ENCODE measurements at places on chromosomes 11 and 22. TPM values are rescaled to one million over a fixed set of nuclear protein-coding genes. Genes with fewer than 3 reads are reported as not detected.

DNA sequence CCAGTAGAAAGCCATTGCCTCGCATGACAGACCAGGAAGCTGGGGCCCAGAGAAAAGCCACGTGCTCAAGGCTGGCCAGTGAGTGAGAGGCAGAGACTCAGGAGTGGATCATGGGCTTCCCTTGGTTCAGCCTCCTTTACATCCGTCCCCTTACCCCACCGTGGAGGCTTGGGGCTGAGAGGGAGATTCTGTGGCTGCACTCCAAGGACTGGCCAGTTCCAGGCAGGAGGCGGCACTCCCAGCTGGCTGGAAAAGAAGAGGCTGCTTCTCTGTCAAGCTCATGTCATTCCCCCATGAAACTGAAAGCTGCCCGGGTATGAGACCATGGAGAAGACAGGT lies 6.6 kb upstream of the ASCL2 start:
- no peak for DNase-seq

GRCh38 chr11:40029391-40029790 lies 1430.1 kb downstream of the LRRC4C start:
- peak; percentile 21 for DNase-seq

DNA sequence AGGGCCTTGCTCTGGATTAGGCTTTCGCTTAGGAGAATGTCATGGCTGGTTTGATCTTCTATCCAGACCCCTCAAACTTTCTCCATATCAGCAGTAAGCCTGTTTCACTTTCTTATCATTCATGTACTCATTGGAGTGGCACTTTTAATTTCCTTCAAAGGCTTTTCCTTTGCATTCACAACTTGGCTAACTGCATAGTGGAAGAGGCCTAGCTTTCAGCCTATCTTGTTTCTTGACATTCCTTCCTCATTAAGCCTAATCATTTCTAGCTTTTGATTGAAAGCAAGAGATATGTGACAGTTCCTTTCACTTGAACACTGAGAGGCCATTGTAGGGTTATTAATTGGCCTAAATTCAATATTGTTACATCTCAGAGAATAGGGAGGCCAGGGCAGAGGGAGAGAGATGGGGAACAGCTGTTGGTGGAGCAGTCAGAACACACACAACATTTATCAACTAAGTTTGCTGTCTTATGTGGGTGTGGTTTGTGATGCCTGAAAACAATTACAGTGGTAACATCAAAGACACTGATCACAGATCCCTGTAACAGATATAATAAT lies 37.7 kb upstream of the APOBEC3A start:
- DNase-seq: no peak

DNA sequence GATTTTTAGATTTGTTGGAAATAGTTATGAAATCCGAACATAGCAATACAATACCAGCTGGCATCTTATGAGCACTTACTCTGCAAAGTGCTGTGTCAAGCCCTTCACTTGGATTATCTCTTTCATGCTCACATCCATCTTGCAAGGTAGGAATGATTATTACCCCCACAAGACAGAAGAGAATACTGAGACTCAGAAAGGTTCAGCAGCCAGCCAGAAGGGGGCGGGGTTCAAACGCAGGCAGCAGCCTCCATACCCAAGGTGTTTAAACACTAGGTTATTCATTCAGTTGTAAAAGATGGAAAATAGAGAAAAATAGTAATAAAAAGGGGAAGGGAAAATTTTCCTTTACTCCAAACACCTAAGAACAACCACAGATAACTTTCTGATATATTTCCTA lies 158.5 kb downstream of the CCDC34 start:
- no peak for DNase-seq

DNA sequence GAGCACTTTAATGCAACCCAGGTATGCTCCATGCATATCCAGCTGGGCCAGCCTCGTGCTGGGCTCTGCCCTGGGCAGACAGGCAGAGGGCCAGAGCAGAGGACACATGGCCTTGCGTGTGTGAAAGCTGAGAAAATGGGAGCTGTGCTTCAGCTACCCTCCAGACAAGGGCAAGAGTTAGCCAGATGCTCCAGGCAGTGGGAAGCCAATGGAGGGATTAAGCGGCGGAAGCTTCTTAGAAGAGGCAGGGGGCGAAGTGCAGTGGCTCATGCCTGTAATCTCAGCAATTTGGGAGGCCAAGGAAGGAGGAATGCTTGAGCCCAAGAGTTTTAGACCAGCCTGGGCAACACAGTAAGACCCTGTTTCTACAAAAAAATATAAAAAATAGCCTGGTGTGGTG lies 9.8 kb upstream of the ARHGEF17 start:
- DNase-seq: no peak

DNA sequence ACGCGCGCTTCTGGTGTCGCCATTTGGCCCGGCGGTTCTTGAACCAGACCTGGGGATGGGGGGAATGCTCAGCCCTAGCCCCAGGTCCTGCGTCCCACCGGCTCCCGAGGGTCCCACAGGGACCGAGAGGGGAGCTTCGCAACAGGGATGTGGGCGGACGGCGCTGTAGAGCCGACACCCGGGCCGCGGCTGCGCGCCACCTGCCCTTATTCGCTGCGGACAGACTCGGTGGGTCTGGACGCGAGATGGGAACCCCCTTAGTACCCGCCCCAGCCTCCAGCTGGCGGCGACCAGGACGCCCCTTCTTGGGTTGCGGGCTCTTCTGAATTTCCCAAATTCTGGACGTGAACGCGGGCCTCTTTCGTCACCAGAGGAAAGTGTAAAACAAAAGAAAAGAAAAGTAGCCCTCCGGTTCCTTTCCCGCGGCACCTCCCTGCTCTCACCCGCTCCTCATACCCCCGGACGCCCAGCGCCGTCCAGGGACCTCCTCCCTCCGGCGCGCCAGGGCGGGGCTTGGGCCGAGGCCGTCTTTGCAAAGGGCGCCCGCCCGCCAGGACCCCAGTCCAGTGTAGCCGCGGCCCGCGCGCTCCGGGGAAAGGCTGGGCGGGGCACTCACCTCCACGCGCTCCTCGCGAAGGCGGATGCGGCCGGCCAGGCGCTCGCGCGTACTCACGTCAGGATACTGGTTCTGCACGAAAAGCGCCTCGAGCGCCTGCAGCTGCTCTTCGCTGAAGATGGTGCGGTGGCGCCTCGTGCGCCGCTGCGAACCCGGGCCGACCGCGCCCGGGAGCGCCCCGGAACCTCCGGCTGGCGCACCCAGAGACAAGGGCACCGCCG lies 827 bp downstream of the GSC2 start:
- DNase-seq: no peak

DNA sequence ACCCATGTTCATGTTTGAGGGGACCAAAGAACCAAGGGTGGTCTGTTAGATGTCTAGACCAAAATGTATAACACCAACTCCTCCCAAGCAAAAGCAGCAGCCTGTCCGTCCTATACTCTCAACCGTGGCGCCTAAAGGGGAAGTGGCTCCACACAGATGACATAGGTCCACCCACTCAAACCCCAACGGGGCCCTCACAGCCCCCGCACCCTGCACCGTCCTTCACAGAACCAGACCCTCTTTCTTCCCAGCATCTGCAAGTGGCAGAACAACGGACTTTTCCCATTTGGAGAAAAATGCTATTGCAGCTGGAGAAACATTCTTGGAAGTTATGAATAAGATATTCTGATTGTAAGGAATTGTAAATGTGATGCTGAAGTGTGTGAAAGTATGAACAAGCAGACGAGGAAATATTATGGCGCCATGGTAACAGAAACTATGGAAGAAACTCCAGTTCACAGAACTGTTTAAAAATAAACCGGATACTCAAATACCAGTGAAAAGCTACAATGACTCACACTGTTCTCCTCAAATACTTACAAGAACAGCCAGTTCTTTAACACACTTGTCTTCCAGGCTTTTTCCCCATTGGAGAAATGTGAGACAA lies 76.5 kb upstream of the ARFGAP3 start:
- DNase-seq: peak; percentile 82

DNA sequence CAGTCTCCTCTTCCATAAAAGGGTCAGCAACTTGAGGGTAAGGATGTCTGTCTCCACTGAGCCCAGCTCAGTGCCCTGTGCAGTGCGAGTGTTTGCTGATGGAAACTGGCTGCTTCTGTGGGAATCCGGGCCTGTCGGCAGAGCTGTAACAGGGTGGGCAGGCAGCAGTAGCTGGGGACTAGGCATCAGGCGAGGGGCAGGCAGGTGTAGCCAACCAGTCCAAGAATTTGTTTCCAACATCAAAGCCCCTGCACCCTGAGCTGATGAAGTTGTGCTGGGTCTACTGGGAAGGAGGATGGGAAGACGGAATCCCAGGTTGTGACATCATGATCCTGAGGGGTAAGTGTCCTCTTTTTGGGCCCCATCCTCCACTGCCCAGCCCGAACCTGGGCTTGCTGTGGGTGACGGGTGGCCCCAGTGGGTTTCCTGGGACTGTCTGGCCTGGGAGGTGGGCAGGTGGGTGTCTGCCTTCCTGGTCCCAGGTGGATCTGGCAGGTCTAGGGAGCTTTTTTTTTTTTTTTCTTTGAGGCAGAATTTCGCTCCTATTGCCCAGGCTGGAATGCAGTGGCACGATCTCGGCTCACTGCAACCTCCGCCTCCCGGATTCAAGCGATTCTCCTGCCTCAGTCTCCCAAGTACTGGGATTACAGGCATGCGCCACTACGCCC lies 11.0 kb downstream of the SLC29A2 start:
- DNase-seq: no peak

GRCh38 chr11:62574363-62575071 lies 826 bp upstream of the EEF1G start:
- peak; percentile 44 for DNase-seq

GRCh38 chr22:23536821-23537345 lies 43.2 kb downstream of the IGLL1 start:
- DNase-seq: no peak

Gene OR52I2
- total RNA-seq: not detected

Gene ACR
- total RNA-seq: not detected

Gene SYTL2
- 66.6 TPM for total RNA-seq

Gene DEFB131B
- total RNA-seq: not detected

DNA sequence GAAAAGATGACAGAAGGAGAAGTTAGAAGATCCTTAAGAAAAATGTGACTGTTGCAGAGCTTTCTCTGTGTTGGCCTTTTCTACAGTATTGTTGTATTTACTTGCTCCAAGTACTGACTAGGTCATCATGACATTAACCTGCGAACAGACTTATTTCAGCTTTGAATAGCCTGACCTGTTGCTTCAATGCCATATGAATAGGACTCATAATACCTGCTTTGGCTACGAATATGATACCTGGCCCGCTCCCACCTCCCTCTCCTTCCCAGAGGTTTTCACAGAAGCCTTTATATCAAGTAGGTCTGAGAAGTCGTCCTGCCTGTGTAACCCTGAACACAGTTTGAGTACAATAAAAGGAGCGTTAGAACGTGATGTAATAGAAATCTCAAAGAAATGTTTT lies 169.6 kb upstream of the PGR start:
- no peak for DNase-seq

- DNase-seq: no peak
These were observed 80.1 kb downstream of the CDKN1C start for GRCh38 chr11:2805388-2806056.

DNA sequence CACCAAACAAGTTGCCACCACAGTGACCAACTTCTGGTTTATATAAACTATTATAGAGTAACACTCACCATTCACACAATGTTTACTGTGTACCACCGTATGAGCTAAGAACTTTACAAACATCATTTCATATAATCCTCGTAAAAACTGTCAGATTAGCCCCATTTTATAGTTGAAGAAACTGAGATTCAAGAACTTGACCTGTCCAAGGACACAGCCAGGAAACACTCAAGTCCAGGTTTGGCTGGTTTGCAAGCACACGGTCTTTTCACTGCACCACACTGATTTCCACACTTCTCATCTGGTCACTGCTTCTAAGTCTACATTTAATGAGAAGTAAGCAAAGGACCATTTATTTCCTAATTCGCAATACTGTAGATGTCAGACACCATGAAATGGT lies 3.7 kb downstream of the MORC2 start:
- no peak for DNase-seq

DNA sequence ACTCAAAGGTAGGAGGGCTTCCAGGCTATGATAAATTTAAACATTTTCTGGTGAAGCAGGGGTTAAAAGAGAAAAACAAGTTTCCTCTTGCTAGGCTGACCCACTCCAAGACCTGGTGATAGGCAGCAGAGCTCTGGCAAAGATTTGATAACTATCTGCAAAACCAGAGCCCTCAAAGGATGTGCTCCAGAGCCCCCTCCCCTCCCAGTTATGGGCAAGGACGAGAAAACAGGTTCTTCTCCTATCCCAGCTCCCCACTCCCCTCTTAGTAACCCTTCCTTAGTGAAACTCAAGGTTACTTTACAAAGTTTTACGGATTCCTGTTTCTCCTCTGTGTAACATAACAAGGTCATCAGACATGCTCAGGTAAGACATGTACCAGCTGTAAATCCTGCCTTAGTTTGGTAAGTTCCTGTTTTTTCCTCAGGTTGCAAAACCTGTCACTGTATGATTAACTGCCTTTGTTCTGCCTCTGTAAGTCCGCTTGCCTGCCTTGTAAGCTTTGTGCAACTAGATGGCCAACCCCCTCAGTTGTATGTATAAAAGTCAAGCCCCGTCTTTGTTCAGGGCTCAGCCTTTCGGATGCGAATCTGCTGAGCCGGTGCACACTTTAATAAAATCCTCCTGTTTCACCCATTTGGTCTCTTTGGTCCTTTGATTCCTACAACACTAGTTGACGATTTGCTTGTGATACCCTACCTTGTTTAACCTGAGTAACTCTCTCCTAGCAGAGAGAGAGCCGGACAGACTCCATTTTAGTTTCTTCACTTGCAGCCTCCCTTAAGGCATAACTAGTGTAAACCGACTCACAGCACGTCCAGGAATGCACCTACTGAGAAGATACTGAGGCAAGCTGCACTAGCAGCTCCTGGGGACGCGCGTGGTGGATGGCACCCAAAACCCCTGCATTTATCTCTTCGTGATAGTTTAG lies 13.9 kb downstream of the APOBEC3H start:
- peak; percentile 60 for DNase-seq

GRCh38 chr11:11952036-11952435 lies 56.4 kb downstream of the DKK3 start:
- DNase-seq: no peak

GRCh38 chr11:121714351-121714750 lies 261.6 kb upstream of the SORL1-AS1 start:
- no peak for DNase-seq

- DNase-seq: no peak
These were observed 48.4 kb upstream of the MPEG1 start for GRCh38 chr11:59261150-59261549.

GRCh38 chr22:24289741-24290163 lies 19.1 kb downstream of the SPECC1L start:
- no peak for DNase-seq

GRCh38 chr22:24400726-24401596 lies 26.4 kb upstream of the ADORA2A start:
- no peak for DNase-seq

- no peak for DNase-seq
These were observed 13.0 kb upstream of the VPS37C start for GRCh38 chr11:61174273-61174672.

- no peak for DNase-seq
These were observed 27.9 kb downstream of the CPT1A start for GRCh38 chr11:68813773-68814172.
